ENCODE measurements at places on chromosomes 4 and X.

DNA sequence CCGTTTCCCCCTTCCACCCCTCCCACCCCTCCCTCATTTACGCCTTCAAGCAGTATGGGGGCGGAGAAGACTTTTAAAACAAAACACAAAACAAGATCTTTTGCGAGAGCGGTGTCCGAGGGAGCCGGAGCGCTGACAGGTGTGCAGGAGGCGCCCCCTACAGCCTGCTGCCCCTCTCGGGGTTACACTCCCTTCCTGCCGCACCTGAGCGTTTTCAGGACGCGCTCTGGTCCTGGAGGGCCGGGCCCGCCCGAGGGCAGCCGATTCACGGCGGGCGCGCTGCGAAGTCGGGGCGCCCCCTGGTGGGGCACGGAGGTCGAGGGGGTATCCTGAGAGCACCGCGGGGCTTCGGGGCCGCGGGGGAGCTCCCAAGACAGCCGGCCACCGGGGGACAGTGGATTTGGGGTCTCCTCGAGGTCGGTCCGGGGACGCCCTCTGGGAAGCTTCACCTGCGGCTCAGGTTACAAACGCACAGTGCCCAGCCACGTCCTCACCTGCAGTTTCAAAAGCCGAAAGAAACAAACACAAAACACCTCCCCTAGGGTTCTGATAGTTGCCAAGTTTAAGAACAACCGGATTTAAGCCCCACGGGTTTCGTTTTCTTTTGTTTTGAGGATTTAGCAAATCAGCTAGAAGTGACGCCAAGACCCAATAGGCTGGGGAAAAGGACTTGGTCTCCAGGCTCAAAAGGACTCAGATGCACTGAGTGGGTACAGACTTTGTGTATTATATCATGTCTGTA lies 8.0 kb upstream of the NEUROG2 start:
- DNase-seq = peak; percentile 57

DNA sequence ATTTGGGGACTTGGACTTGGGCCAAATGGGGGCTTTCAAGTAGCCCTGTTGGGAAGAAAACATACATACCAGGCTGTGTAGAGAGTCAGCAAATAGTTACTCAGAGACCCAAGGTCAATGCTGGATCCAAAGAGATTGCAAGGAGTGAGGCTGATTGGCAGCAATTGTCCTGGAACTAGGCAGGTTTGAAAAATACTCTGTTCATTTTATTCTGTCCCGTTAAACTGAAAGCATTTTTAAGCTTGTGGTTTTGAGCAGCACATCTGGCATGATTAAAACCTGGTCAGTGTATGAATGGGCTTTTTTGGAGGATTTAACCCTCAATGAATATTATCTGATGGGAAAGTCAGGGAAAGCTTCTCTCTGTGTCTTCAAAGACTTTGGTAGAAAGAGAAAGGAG lies 294.3 kb upstream of the BOD1L1 start:
- DNase-seq = no peak

GRCh38 chr4:189941005-189941450 lies 356 bp downstream of the FRG1 start:
- no peak for DNase-seq

DNA sequence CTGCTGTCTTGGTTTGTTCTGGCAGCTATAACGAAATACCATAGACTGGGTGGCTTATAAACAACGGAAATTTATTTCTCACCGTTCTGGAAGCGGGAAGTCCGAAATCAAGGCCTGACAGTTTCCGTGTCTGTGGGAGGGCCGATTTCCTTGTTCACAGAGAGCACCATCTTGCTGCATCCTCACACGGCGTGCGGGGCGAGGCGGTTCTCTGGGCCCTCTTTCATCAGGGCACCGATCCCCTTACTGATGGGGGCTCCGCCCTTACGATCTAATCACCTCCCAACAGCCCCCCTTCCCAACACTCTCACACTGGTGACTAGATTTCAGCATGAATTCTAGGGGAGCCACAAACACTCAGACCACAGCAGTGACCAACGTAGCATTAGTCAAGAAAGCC lies 578.3 kb upstream of the FAT1 start:
- DNase-seq = no peak

- no peak for DNase-seq
Observed at GRCh38 chr4:31237233-31237632, 517.1 kb downstream of the PCDH7 start.

- no peak for DNase-seq
Observed at GRCh38 chr4:79927931-79928330, 145.1 kb downstream of the ANTXR2 start.

DNA sequence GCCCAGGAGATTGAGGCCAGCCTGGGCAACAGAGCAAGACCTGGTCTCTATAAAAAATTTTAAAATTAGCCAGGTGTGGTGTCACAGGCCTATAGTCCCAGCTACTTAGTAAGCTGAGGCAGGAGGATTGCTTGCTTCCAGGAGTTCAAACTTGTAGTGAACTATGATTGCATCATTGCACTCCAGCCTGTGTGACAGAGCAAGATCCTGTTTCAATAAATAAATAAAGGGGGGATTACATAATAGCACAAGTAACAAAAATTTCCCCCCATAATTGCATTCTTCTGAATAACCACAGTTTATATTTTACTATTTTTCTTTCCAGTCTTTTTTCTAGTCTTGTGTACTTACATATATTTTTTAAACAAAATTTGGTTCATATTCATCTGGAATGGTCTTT lies 135.6 kb downstream of the CHIC2 start:
- DNase-seq = no peak

DNA sequence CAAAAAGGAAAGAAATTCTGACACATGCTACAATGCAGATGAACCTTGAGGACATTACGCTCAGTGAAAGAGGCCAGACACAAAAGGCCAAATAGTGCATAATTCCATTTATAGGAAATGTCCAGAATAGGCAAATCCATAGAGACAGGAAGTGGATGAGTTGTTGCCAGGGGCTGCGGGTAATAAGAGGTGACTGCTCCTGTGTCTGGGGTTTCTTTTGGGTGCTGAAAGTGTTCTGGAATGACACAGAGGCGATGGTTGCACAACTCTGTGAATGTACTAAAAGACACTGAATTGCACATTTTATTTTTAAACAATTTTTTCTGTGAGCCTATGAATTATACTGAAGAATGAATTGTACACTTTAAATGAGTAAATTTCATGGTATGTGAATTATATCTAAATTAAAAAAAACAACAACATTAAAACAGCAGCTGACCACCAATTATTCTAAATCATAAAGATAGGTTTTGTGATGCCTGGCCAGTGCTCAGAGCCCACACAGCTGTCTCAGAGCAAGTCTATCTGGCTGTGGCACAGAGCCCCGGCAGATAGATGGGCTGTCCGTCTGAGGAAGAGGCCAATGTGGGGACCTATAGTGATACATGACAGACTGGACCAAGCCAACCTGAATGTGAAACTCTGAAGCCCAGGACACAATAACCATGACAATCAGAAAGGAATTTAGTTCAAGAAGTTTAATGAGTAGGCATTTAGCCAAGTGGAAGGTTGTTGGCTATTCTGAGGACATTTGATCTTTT lies 23.5 kb upstream of the IRAK1 start:
- no peak for DNase-seq

GRCh38 chr4:188053302-188053701 lies 56.1 kb downstream of the TRIML2 start:
- no peak for DNase-seq

DNA sequence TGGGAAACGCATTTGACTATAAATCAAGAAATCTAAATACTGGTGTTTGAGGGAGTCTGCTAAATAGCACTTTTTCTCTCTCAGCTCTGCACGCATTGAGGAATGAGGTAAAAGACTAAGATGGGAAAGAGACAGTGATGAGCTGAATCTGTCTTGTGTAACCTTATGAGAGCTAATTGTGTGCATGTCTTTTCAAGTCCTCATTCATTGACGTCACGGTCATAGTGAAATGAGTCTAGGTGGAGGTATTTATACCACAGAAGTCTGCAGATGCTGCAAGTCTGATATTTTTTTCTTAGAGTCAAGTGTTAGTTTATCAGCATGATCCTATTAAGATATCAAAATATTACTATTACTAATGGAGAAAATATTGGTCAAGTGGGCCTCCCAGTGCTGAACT lies 361.5 kb upstream of the HS3ST1 start:
- no peak for DNase-seq

DNA sequence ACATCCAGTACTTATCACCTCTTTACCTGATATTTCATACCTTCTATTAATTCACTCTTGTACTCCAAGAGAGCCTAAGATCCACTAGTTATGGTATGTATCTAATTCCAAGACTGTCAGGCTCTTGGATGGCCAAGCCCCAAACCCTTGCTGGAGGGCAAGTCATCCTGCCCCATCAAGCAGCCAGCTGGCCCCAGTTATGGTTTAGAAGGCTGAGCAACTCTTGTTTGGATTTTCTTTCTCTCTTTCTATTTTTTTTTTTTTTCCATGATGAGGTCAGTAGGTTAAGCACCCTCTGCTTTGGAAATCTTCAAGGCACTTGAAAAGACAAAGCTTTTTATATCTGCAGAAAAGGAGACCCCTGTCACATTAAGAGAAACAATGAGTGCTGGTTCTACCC lies 10.9 kb upstream of the FGF16 start:
- DNase-seq = no peak

- DNase-seq = no peak
Observed at GRCh38 chr4:12495211-12495610, 988.9 kb downstream of the RAB28 start.

DNA sequence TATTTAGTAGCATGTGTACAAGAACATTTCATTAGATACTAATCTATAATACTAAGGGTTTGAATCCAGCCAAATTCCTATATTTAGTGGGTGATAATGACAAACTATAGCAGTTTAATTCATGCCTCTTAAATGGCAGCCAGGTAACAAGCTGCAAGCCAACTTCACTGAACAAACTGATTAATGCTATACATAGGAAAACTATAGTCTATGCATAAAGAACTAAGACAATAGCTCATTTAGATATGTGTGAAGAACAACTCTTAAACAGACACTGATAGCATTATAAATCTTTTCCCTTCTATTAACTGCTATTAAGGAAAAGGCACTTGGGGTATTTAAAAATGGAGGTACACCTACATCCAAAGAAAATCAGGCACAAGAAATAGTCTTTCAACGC lies 19.1 kb downstream of the ACSL1 start:
- no peak for DNase-seq

DNA sequence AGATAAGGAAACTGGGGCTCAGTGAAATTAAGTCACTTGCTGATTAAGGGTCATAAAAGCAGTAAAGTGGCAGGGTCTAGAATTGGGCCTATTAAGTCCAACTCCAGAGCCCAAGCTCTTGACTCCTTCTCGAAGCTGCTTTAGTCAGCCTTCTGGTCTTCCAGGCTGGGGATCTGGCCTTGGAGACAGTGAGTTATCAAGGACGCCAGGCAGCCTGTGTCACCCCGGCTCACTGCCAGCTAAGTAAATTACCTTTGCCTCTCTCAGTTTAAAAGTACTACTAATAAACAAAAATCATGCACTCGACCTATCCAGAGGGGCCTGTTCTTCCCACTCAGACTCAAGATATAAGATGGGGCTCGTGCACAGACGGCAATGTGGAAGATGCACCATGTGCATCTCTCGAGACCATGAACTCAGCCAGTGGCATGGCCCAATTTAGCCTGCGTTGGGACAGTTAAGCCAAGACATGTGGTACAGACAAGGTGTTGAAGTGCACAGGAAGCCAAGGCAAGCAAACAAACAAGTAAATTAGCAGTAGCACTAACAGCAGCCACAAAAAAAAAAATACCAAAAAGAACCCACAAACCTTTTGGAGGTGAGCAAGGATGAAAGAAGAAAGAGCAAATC lies 62.0 kb upstream of the MAP3K15 start:
- DNase-seq = no peak

- DNase-seq = no peak
Observed at GRCh38 chrX:110600745-110601310, 194.8 kb downstream of the CHRDL1 start.

GRCh38 chr4:76377911-76378310 lies 43.0 kb downstream of the CCDC158 start:
- DNase-seq = no peak

DNA sequence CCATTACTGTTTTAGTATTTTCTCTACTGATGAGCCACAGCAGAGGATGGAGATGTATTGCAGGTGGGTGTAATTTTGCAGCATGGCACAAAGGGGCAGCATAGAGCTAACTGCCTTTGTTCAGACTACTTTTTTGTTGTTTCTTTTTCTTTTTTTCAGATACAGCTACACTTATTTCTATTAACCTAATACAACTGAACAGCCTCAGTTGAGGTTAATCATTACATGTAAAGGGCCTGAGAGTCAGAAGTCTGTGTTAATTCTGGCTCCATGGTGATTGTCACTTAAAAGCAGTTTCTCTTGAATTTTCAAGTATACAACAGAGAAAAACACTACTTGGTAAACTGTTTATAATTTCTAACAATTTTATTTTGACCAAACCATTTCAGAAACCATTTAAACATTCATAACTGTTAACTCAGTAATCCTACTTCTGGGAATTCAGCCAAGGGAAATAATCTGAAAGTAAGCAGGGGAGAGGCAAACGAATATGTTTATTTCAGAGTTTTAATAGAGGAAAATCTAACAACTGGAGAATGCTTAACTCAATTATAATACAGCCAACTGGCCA lies 13.9 kb upstream of the PPEF2 start:
- peak; percentile 19 for DNase-seq

DNA sequence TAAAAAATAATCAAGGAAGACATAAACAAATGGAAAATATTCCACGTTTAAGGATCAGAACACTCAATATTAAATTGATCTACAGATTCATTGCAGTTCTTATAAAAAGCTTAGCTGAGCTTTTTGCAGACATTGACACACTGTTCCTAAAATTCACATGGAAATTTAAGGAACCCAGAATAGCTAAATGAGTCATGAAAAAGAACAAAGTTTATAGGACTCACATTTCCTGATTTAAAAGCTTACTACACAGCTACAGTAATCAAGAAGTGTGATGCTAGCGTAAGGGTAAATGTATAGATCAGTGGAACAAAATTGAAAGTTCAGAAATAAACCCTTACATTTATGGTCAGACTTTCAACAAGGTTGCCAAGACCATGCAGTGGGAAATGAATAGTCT lies 33.1 kb downstream of the NSUN7 start:
- no peak for DNase-seq

- no peak for DNase-seq
Observed at GRCh38 chrX:119089619-119090018, 16.8 kb downstream of the CT47C1 start.

GRCh38 chr4:1400831-1401408 lies 5.3 kb downstream of the NKX1-1 start:
- no peak for DNase-seq

DNA sequence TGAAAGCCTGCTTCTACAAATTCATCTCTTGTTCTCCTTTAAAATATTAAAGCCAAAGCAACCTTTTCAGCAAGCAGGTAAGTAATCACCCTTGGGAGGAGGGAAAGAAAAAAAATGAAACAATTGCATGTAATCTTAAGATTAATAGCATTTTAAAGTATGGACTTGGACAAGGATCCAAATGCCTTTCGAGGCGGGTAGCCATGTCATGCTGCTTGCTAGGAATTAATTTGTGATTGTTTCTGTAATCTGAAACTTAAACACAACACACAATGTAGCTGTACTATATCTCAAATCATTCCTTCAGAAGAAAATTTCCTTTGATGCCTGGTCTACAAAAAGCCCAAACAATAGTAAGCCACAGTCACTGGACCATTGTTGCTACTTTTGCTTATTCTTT lies 112.4 kb upstream of the CBR4 start:
- no peak for DNase-seq

GRCh38 chrX:151870602-151871001 lies 42.1 kb upstream of the MAGEA4 start:
- DNase-seq = no peak

Measured in NCI-H774 (cell line).